ENCODE measurements at places on chromosomes 7 and 10. TPM values are rescaled to one million over a fixed set of nuclear protein-coding genes. Genes with fewer than 3 reads are reported as not detected.

The FEZF1 gene
- not detected for total RNA-seq

The OR6V1 gene
- total RNA-seq = not detected

The CAMK2G gene
- 18.7 TPM for total RNA-seq

The OPALIN gene
- total RNA-seq = not detected

The FGFR2 gene
- total RNA-seq = not detected

The UTF1 gene
- total RNA-seq = 0.17 TPM

- DNase-seq = no peak
These were observed 73.8 kb downstream of the RGS10 start for GRCh38 chr10:119468542-119469324.

GRCh38 chr7:120981117-120981516 is 7.4 kb upstream of the CPED1 start:
- DNase-seq = no peak

DNA sequence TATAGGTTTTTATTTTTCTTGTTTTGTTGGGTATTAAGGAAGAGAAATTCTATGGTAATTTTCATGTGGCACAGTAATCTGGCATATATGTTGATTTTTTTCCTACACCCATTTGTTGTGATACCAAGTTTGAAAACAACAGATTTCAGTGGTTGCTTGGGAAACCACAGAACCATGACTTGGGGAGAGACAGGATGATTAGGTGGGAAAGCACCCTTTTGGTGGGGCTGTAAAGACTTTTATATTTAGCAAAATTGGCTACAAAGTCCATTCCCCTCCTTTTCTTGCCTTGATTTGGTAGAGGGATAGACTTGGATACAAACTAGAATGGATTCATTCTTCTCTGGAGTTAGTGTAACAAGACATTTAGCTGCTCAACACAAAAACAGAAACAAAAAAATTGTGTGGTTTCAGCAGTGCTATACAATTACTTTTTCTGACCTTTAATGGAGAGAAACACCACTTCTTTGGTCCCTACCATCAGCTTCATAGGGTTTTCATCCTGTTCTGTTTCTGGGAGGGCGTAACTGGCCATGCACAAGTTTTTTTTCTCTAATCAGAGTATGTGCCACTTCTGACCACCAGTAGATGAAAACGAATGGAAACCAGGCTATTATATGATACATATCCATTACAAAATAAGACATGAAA is 52.7 kb downstream of the FIGNL1 start:
- peak; percentile 56 for DNase-seq

GRCh38 chr10:35225204-35225603 is 98.6 kb downstream of the CREM start:
- DNase-seq = no peak

- DNase-seq = no peak
These were observed 65.9 kb downstream of the CLIP2 start for GRCh38 chr7:74355091-74355490.

- no peak for DNase-seq
These were observed 14.8 kb downstream of the FANK1 start for GRCh38 chr10:125911145-125911544.

DNA sequence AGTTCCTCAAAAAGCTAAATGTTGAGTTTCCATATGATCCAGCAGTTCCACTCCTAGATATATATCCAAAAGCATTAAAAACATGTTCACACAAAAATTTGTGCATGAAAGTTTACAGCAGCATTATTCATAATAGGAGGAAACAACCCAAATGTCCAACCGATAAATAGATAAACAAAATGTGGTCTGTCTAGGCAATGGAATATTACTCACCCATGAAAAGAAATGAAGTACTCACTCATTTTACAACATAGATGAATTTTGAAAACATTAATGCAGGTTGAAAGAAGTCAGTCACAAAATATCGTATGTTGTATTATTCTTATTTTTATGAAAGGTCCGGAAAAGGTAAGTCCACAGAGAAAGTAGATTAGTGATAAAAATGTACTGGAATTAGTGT is 34.0 kb downstream of the BMPR1A start:
- no peak for DNase-seq

DNA sequence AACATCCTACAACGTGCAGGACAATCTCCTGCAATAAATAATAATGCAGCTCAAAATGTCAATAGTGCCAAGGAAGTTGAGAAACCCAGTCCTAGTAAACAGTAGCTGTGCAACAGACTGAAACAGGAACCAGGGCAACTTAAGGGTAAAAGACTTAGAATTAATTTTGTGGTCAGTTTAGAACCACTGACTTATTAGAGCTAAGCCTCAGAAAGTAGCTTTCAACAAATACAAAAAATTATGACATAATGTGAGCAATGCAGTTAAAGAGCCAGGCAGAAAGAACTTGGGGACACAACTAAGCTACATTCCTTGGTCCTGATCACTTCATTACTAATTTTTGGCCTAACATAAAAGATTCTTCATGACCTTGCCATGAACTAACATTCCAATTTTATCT is 195.4 kb downstream of the MACC1 start:
- DNase-seq = no peak

- DNase-seq = no peak
These were observed 9.3 kb downstream of the UNC5B start for GRCh38 chr10:71221586-71222202.

GRCh38 chr10:133338080-133339071 is 1.7 kb upstream of the CALY start:
- DNase-seq = no peak

GRCh38 chr10:11448545-11449244 is 162.8 kb downstream of the USP6NL start:
- no peak for DNase-seq

DNA sequence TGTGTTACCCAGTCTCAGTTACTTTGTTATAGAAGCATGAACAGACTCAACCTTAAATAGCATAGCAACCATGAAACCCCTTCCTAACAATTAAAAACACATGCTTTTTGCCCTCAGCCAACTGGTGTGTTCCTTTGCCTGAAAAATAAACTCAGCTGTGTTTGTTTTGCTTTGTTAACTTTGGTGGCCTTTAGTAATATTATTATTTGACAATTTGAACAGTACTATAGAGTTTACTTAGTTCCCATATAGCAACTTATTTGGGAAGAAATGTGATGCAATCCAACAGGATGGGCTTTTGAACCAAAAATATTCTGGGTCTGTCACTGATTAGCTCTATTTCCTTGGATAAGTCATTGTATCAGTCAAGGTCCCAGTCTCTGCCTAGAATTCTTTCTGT is 22.5 kb upstream of the MKLN1 start:
- DNase-seq = no peak

- no peak for DNase-seq
These were observed 38.1 kb downstream of the PRPS1L1 start for GRCh38 chr7:17989546-17989945.

DNA sequence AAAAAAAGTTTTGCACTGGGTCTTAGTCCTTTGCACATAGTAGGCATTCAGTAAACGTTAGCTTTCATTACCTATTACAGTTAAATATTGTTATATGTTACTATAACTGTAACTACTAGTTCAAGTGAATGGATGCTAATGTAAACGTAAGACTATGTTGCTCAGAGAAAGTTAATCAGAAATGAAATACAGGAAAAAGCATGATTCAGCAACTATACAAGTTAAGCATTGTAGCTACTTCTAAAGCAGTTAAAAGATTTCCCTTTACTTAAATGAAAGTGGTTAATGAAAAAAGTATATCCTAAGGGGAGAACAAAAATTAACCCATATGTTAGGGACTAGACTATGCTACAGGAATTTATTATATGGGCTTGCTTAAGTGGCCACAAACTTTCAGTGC is 121.2 kb downstream of the SKAP2 start:
- no peak for DNase-seq

DNA sequence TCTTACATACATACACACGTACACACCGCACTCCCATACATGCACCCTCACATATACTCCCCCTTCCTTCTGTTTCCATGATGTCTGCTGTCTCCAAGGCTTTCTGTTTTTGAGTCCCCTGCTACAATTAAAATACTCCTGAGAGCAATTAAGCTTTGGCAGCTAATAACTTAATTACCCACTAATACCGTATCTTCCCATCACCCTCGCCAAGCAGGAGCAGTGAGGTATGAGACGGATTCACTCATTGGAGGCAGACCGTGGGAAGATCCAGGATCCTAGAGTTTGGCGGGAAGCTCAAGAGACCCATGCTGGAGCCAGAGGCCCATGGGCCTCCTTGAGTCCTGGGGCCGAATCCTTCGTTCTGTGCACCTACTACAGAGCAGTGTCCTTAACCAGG is 1.7 kb upstream of the CALN1 start:
- DNase-seq = no peak

DNA sequence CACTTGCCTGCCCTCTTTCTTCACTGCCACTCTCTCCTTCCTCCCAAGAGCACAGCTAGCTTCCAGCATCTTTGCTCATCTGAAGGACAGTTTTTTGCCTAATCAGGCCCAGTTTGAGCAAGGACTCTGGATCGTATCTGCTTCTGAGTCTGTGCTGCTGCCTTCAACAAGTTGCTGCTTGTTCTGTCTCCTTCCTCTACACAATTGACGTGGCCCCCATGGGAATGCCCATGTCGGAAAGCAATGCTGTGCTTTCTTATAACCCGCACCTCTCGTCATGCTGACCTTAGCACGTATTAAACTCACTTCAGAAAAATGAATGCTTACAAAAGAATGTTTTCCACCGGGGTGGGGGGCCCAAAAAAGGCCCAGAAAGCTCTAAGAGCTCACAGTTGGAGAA is 324.7 kb upstream of the C7orf33 start:
- DNase-seq = no peak

DNA sequence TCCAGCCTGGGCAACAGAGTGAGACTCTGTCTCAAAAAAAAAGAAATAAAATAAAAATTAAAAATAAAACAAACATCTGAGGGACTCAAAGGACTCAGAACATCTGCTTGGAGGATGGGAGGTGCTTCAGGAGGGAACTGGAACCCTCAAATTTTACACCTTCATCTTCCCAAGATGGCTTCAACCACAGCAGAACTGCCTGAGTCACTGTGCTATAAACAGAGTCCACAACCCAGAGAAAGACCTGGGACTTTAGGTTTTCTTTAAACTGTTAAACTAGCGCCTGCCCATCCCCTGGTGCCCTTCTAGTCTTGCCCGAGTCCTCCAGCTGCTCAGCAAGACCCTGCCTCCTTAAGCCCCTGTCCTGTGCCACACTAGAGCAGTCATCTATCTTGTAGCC is 40.8 kb downstream of the RGS10 start:
- no peak for DNase-seq

GRCh38 chr10:29545122-29545521 is 89.6 kb downstream of the SVIL start:
- DNase-seq = no peak

- no peak for DNase-seq
These were observed 123.5 kb downstream of the ADCY1 start for GRCh38 chr7:45697576-45698136.

DNA sequence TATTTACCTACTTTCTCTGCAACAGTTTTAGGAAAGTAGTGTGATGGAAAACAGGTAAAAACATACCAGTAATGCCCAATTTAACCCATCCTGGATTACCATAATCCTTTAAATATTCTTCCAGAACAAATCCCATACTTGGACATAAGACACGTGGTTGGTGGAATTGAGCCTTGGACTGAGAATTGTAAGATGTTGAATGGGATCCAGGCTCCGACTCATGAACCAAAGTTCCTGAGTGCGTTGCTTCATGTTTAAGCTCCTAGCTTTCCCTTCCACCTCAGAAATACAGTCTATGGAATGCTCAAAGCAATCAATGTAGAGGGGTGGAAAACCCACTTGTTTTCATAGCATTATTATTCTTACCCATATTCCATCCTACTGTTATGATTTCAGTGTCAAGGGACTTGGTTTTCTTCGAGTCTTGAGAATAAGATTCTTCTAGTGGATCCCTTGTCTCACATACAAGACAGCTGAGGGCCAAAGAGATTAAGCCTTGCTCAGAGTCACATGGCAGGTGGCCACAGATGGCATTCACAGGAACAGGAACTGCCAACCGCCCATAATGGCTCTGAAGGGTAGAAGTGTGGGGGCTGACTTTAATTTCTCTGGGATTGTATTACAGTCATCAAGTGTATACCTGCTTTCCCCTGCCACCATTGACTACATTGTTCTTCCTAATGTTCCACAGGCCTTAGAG is 171.2 kb downstream of the GFRA1 start:
- no peak for DNase-seq

GRCh38 chr7:151689196-151689971 is 169.7 kb upstream of the RHEB start:
- DNase-seq = no peak

DNA sequence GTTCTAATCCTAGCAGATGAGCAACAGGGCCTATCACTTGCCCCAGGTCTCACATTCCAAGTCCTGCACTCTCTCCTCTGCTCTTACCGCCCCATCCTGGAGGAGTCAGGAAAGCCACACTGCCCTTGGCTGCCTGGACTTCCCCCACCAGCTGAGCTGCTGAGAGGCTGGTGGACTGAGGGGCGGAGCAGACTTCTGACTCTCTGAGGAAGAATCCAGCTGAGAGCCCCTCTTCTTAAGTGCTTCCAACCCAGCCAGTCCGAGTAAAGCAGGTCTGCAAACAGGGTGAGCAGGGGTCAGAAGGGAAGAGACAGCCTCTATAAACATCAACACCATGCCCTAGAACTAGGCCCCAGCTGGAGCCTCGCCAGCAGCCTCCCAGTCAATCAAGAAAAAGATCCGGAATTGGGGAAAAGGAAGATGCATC is 92.4 kb upstream of the TMEM72 start:
- DNase-seq = no peak
